Umbilical cord (tissue), 2 donors: ENCODE measurements at places on chromosomes 1 and 21.

DNA sequence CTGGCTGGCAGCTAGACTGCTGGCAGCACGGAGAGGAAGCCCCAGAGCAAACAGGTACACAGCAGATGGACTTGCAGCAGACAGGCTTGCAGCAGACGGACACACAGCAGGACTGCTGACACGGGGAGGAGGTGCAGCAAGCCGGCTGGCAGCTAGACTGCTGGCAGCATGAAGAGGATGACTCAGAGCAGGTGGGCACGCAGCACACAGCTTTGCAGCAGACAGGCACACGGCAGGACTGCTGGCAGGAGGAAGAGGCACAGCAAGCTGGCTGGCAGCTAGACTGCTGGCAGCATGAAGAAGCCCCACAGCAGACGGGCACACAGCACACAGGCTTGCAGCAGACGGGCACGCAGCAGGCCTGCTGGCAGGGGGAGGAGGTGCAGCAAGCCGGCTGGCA is 498 bp downstream of the KRTAP10-2 start:
- no peak for DNase-seq

- DNase-seq = no peak
These were observed 8.6 kb downstream of the CLDN14 start for GRCh38 chr21:36471254-36471723.

DNA sequence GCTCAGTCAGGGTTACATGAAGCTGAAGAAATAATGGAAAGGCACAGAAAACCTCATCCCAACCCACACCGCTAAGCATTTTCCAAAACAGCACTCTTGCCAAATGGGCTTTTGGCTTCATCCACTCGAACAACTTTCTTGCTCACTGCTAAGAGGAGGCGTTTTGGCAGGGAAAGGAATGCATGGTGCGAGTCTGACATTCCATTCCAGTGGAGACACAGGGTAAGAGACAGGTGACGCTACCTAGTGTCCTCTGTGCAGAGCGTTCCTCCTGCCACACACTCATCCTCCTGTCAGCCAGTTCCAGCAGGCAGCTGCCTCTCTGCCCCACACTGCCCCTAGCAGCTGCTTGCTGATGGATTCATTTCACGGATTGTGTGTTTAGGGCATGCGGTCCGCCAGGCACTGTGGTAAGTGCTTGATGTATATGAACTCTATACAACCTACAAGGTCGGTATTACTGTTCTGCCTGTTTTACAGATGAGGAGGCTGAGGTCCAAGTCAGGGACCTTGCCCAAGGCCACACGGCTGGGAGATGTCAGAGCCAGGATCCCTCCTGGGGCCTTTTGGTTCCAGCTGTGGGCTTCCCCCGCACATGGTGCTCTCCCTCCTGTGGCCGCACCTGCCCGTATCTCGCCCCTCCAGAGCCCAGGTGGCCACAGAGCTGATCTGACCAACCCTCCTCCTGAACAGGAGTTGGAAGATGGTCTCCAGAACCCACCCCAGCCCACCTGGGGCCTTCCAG is 25.7 kb upstream of the BACE2 start:
- peak; percentile 25 for DNase-seq

GRCh38 chr1:9842073-9842711 is 18.4 kb upstream of the CLSTN1 start:
- peak; percentile 32 for DNase-seq

DNA sequence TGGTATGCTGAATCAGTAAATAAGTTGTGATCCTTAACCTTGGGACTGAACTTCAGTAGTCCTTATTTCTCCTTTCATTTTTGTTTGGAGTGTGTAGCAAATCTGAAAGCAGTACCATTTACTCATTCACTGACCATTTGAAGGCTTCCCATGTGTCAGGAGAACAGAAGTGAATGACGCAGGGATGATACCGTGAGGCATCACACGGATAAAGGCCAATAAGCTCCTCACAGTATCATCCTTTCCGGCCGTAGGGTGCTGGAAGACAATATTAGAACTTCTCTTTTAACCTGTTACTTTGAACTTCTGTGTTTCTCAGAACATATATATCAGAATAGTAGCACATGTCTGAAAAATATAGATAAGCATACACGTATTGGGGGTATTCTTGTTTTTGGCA is 21.3 kb downstream of the BACH1 start:
- DNase-seq = no peak

GRCh38 chr21:44434936-44435635 is 20.2 kb upstream of the LRRC3 start:
- no peak for DNase-seq

GRCh38 chr1:39485046-39485803 is 6.2 kb upstream of the BMP8A start:
- no peak for DNase-seq

GRCh38 chr1:113415310-113416070 is 25.2 kb downstream of the MAGI3 start:
- DNase-seq = peak; percentile 13

DNA sequence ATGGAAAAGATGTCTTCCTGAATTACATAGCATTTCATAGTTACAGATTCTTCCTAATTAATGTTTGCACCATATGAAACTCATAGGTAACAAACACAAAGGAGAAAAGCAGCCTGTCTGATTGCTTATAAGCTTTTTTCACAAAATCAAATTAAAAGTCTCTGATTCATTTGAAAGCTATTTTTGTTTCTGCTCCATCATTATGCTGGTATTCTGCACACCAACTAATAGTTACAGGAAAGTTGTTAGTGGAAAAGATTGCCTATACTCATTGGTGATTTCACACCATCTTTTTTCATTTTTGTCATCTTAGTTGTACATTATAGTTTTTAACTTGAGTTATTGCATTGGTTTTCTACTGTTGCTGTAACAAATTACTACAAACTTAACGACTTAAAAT is 70.0 kb downstream of the PRKAA2 start:
- no peak for DNase-seq

DNA sequence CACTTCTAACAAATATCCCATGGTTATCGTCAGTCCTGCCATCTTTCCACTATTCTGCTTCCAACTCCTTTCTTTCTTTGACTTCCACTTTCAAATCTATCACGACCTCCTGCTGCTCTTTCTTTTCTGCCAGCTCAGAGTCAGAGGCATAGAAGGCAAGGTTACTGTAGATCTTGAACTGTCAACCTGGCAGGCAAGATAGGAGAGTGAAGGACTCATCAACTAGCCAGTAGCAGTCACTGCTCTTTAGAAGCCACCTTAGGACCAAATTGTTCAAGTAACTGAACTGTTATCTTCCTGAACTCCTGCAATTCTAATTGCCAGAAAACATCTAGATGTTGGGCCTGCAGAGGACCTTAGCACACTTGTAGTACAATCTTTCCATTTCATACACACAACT is 13.1 kb upstream of the FCER1A start:
- DNase-seq = no peak

- DNase-seq = no peak
These were observed 23.4 kb upstream of the IKBKE start for GRCh38 chr1:206446688-206447421.

- DNase-seq = no peak
These were observed 32.4 kb upstream of the ENO1 start for GRCh38 chr1:8910914-8911313.

GRCh38 chr1:12348113-12348512 is 118.3 kb downstream of the VPS13D start:
- DNase-seq = no peak

GRCh38 chr1:51512606-51513005 is 6.5 kb downstream of the EPS15 start:
- no peak for DNase-seq

DNA sequence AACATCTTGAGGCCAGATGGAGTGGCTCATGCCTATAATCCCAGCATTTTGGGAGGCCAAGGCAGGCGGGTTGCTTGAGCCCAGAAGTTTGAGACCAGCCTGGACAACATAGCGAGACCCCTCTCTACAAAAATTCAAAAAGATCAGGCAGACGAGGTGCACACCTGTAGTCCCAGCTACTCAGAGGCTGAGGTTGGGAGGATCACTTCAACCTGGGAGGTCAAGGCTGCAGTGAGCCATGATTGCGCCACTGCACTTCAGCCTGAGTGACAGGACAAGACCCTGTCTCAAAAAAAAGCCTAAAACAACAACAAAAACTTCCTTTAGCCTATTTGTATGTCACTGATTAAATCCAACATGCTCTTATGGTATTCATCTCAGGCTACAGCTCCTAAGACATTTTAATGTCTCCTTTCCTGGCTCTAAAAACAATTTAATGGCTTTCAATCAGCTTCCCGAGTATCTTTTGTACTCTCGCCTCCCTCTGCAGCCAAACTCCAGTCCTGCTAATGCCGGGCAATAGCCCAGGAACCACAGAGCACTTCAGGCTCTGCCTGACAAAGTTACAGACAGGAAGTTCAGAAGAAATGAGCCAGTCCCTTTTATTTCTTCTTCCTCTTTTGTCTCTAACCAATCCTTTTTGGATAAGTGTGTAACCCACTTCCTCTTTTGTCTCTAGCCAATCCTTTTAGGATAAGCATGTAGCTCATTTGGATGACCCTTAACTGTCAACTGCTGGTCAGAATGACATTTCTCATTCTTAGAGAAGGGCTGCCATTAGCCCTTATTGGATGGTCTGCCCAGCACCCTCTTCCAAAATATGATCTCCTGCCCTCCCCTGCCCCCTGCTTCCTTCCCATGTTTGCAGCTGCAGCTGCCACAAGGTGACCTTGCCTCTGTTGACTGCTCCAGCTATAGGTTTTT is 6.6 kb upstream of the DOP1B start:
- DNase-seq = peak; percentile 65

DNA sequence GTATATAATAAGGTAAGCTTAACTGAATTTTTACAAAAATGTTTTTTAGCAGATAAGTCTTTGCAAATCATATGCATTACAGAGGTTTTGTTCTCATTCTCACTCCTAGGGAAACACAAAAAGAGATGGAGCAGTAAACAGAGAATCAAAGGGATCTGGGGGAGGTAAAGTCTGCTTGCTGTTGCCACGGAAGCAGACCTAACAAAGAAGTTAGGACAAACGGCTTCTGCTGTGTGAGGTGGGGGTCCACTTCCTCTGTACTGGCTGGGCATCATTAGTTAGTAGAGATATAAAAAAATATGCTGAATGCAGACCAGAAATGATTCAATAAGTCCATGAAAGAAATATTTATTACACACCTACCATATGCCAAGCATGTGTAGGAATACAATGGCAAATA is 34.2 kb downstream of the GJA5 start:
- DNase-seq = no peak

GRCh38 chr1:85544689-85545215 is 35.8 kb upstream of the CCN1 start:
- DNase-seq = peak; percentile 46

DNA sequence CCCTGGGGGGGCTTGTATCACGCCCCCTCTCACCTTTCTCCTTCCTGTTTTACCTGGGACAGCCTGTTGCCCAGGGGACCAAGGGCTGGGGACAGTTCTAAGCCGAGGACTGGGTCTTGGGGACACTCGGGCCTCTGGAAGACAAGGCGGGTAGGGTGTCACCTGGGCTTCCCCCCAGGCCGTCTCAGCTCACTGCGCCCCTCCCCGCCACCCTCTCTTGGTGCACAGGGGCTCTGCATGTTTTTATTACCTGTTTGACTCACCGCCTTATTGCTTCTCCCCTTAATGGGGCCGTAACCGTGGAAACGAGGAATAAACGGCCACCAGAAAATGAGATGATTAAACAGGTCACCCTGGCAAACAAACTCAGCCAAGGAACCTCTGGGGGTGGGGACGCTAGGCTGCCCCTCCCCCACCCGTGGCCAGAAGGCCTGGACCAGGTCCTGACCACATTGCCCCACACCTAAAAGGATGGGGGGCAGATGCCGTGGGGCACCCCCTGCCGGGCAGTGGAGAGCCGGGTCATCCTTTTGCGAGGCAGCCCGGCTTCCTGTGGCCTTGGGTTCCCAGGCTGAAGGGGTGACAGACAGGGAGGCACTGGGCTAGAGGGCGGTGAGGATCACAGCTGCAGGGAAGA is 109.9 kb downstream of the CASZ1 start:
- no peak for DNase-seq

DNA sequence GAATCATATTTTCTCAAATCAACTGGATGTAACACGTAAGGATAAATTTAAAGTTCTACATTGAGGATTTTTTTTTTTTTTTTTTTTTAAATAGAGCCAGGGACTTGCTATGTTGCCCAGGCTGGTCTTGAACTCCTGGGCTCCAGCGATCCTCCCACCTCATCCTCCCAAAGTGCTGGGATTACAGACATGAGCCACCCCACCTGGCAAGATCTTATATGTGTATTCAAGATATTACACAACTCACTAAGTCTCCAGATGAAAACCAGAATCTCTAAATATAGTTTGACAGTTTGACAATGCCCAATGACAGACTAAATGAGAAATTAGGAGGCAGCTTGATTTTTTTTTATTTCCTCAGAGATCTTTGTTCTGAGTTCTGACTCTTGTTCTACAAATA is 6.8 kb downstream of the YY1AP1 start:
- DNase-seq = no peak

DNA sequence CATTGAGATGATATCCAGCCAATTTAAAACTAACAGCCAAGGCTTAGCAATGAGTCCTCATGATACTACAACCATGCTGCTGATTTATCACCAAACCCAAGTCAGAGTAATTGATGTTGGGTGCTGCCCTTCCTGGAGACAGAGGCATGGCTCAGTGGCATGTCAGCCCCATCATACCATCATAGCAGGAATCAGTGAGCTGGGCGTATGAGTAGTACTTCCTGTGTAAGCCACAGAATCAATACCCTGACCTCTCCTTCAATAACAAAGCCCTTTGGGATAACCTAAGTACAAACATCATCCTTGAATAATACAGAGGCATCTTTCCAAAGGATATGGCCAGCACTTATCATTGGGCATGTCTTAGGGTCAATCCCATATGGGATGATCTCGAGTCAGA is 3.0 kb upstream of the LCE1E start:
- no peak for DNase-seq

GRCh38 chr1:178683291-178683690 is 41.8 kb upstream of the RALGPS2 start:
- DNase-seq = peak; percentile 62

GRCh38 chr1:38134294-38134755 is 87.7 kb upstream of the POU3F1 start:
- DNase-seq = peak; percentile 39

DNA sequence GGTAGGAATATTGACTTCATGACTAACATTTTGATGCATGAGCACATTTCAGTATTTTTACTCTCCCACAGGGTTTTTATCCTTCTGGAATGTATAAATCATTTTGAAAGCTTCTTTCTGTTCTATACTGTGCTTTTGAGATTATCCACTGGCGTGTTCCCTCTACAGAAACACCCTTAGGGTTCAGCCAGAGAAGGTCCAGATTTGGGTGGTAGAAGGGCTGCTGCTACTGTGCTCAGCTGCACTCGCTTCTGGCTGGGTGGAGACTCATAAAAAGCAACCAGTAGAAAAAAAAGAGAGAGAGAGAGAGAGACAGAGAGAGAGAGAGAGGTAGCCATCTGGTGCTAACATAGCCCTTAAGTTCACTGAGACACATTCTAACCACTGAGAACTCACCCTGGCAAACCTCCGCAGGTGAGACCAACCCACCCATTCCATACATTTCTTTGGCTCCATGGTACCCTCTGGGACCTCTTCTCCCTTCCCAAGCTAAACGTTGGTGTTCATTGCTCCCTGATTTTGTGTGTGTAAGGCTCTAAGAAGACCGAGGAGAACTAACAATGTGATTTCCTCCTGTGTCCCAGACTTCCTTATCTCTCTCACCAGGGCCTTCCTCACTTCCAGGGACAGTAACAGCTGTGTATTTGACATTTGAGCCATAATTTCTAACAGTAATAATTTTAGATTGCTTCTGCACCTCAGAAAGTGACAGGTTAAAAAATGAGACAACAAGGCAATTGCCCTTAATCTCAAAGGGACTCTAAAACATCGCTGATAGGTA is 7.2 kb downstream of the APCS start:
- DNase-seq = peak; percentile 70

- DNase-seq = no peak
These were observed 12.0 kb downstream of the MAB21L3 start for GRCh38 chr1:116122955-116123757.
